ENCODE measurements at places on chromosomes 13 and 19.

DNA sequence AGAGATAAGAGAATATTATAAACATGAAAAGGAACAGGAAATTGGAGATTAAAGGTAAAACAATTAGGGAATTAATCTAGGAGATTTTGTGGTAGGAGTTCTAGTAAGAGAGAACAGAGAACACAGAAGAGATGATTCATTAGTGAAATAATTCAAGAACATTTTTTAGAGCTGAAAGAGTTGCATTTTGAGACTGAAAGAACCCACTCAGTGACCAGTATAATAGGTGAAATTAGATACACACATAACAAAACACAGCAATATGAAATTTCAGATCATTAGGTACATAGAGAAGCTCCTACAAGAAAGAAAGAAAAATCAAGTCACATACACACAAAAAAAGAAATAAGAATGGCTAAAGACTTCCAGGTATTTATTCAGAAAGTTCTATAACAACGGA is 144.0 kb downstream of the CYSLTR2 start:
- no peak for DNase-seq

DNA sequence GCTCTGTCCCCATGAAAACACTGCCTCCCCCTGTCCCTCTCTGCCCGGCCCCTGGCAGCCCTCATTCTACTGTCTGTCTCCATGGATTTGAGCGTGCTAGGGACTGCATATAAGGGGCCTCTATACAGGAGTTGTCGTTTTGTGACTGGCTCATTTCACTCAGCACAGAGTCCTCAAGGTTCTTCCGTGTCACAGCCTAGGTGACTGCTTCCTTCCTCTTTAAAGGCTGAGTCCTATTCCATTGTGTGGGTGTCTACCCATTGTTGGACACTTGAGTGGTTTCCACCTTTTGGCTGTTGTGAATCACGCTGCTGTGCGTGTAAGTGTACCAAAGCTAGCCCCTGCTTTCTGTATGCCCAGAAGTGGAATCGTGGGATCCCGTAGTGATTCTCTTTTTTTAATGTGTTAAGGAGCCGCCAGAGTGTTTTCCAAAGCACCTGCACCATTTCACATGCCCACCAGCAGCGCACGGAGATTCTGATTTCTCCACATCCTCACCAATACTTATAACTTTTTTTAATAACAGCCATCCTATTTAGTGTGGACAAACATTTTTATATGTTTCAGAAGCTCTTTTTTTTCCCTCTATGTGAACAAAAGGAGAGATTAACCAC is 116.7 kb downstream of the COL4A2 start:
- DNase-seq = no peak

DNA sequence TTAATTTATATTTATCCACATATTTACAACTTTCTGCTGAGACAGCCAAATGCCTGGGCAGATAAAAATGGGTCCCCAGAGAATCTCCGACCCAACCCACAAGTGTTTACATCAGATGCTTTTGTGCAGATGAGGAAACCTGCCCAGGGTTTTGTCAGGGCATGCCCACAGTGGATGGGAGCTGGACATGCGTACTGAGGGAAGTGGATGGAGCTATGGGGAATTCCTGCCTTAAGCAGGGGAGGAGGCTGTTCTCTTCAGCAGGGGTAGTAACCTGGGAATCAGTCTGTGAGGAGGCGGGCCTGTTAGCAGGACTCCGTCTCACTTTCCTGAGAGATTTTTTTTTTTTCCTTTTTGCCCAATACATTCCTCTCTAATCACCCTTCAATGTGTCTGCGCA is 122.9 kb downstream of the RFC3 start:
- no peak for DNase-seq

DNA sequence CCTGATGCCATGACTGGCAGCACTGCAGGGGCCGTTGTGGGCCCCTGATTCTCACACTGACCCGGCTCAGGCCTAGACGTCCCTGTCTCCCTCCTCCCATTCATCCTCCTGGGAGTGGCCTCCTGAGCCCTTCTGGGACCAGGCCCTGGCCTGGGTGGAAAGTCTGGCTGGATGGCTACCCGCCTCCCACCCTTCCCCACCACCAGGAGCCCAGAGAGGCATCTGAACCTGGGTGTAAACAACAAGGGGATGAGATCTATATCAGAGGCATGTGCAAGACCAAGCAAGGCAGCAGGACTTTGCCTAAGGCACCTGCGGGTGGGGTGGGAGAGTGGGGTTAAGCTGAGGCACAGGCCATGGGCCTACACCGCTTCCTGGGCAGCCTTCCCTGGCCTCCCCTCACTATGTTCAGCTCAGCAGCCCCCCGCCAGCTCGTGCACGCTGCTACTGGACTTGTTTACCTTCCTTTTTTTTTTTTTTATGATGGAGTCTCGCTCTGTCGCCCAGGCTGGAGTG is 22.0 kb upstream of the ASPDH start:
- DNase-seq = no peak

DNA sequence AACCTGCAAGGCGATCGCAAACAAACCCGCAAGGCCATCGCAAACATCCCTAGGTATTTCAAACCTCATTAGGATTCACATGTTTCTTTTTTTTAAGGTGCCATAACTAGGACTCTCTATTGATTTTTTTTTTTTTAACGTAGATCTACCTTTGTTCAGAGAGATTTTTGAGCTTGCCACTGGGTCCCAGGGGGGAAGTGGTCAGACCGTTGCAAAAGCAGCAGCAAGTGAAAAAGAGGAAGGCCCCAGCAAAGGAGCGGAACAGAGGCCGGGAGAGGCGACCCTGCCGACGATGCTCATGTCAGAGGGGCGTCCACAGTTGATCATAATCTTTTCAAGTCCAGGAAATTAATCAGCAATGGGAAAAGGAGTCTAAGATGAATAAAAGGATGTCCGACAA is 32.7 kb upstream of the FLT1 start:
- no peak for DNase-seq

DNA sequence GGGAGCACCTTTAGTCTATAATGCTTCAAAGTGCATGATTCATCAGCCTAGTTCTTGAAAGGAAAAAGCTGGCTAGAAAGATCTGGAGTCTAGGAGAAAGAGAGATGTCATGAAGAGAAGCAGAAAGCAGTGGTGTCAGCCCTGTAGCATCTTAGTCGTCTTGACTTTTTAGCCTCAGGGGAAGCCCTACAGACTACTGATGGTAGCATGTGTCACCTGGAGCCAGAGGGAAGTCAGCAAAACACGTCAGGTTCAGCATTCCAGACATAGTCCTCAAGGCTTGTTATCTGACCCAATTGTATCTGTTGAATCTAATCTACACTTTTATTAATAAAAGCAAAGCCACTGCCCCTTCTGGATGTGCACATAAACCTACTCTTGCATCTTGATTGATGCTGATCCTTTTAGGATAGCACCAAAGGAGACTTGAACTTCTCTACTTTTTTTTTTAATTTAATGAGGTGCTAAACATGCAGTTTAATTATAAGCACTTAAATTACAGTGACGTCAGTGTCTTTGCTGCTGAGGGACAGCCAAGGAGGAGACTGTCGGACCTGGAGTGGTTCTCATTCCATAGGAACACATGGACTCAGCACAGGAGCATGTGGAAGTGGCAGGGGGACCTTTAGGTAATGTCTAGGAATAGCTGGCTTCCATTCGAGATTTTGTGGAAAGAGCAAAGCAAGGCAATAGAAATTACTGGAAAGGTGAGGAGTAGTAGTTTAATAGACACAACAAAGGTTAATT is 525.5 kb upstream of the SGCG start:
- no peak for DNase-seq

GRCh38 chr13:99218545-99218944 is 17.9 kb downstream of the UBAC2 start:
- DNase-seq = peak; percentile 58

- peak; percentile 91 for DNase-seq
Measured at GRCh38 chr19:36849701-36850558, 746 bp upstream of the ZNF345 start.

- peak; percentile 98 for DNase-seq
Measured at GRCh38 chr19:17419621-17420474, at the start of gene MVB12A. Gene MVB12A (plus strand): TSS chr19:17420047. CDS start chr19:17420136, 89 bp downstream.

GRCh38 chr13:44103429-44104196 is 223.9 kb downstream of the LACC1 start:
- DNase-seq = no peak

DNA sequence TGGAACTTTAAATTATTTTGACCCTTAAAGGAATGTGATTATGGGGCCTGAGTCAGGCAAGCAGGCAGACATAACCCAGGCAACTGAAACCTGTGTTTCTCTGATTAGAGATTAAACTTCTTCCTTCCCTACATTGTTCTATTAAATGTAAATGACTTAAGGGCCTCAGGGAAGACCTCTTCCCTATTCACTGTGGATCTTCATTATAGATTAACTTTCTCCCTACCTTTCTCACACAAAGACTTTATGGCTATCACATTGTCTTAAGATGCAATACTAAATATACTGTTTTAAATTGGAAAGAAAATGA is 8.8 kb upstream of the METTL21C start:
- DNase-seq = no peak

- no peak for DNase-seq
Measured at GRCh38 chr13:73945871-73946270, 188.3 kb downstream of the KLF12 start.

GRCh38 chr19:14019100-14019499 is 8.8 kb upstream of the RLN3 start:
- DNase-seq = no peak

DNA sequence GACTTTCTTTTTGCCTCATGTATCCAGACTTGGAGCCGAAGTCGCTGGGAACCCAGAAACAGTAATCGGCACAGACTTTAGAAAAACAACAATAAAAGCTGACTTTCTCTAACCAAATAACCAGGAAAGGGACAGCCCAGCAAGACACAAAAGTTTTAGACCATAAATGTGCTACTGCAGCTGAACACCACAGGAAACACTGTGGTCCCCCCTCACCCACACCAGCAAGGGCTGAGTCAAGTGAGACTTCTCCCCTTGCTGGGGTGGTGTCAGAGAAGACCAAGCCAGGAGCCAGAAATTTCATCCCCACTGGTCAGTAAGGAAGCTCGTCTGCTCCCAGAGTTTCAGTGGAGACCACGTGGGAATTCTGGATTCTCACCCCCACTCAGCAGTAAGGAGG is 70.6 kb downstream of the ESD start:
- no peak for DNase-seq

DNA sequence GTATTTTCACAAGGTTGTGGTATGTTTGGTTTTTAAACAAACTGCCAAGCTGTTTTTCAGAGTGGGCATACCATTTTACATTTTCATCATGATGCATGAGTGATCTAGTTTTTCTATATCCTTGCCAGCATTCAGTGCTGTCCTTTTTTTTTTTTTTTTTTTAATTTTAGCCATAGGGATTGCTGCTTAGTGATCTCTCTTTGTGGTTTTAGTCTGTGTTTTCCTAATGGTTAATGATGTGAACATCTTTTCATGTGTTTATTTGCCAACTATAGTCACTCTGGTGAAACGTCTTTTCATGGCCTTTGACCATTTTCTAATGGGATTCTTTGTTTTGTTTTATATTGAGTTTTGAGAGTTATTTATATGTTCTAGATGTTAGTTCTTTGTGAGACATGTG is 59.7 kb downstream of the SHISA2 start:
- no peak for DNase-seq

DNA sequence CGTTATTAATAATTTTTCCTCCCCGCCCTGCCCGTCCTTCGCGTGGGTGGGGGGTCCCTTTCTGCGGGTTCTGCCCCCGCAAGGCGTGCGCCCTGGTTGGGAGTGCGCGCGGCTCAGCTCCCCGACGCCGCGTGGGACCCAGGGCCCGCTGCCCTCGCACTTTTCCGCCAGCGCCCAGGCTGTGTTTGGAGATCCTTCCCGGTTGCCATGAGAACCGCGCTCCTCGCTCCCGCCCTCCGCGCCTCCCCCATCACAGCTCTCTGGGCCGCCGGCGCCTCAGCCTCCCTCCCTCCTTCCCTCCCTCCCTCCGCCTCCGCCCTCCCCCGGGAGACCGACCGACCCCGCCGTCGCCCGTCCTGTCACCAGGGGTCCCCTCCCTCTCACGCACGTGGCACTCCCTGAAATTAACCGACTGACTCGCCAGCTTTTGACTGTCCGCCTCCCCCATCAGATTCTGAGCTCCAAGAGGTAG is 2.4 kb upstream of the SSBP4 start:
- DNase-seq = peak; percentile 94

GRCh38 chr13:102724923-102725322 is 30.1 kb upstream of the METTL21C start:
- DNase-seq = no peak

DNA sequence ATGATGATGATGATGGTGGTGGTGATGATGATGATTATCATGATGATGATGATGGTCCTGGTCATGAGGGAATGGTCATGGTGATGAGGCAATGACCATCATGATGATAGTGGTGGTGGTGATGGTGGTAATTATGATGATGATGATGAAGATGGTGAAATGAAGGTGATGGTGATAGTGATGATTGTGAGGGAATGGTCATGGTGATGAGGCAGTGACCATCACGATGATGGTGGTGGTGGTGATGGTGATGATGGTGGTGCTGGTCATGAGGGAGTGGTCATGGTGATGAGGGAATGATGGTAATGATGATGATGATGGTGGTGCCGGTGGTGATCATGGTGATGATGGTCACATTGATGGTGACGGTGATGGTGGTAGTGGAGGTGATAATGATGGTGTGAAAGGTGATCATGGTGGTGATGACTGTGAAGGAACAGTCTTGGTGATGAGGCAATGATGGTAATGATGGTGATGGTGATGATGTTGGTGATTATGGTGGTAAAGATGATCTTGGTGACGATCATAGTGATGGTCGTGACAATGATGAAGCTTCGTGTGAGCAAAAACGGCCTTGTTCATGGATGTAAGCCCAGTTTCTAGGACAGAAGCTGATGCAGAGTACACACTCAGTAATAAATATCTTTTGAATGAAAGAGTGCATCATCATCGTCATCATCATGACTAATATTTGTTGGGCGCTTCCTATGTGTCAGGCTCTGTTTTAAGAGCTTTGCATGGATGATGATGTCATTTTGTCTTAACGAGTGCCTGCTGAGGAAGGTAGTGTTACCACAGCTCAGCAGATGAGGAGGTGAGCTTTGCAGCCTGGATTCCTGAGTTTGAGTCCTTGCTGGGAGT is 17.3 kb downstream of the SBK2 start:
- DNase-seq = no peak

- DNase-seq = no peak
Measured at GRCh38 chr19:36573895-36574720, 1.0 kb upstream of the ZNF529 start.

GRCh38 chr19:13163609-13164342 is 13.6 kb downstream of the IER2 start:
- DNase-seq = peak; percentile 83

- no peak for DNase-seq
Measured at GRCh38 chr13:34941436-34941834, 635 bp upstream of the NBEA start.
